M059J (cell line): ENCODE measurements at places on chromosomes 1 and 21. TPM values are rescaled to one million over a fixed set of nuclear protein-coding genes. Genes with fewer than 3 reads are reported as not detected.

DNA sequence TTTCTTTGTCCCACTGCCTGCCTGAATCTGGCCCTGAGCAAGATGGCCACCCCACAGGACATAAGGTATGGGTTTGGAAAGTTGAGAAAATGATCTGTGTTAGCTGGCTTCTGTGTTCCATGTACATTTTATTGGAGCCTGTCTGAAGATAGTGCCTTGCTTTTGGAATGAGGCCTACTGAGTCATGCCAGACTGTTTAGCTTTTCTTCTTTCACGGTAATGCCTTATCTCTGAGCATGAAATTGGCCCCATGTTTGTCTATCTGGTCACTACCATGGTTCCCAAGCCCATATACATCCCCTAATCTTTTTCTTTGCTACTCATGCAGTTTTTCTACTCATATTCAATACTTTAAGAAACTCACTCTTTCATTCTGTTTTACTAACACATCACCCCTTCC lies 85.1 kb upstream of the LMO4 start:
- DNase-seq = peak; percentile 89

- peak; percentile 3 for DNase-seq
Observed at GRCh38 chr1:80675454-80675853, 1125.3 kb upstream of the ADGRL2 start.

MMEL1 gene
- total RNA-seq = not detected in 2 replicates

ENSA gene
- total RNA-seq = 231 and 284 TPM in 2 replicates
